ENCODE measurements at places on chromosomes 5 and 9.
A peak's percentile ranks its signal among the peaks of the same experiment; 100 is the strongest.

- DNase-seq = peak; percentile 62
These were observed 368.5 kb downstream of the NTRK2 start for GRCh38 chr9:85038061-85038460.

DNA sequence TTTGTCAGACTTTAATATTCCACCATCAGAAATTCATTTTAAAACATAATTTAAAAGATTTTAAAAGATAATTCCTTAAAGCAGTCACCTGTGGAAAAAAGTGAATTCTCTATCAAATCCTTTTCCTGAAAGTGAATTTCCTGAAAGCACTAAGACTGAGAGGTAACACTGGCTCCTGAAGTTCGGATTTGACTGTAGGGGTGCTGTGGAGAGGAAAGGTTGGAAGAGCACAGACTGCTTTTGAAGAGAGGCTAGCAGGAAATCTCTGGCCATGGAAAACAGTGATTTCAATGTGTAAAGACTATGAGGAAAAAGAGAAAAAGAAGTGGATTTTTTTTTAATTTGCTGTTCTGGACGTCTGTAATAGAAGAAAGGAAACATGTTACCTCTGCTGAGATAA, 35.7 kb upstream of the TMEM161B start:
- no peak for DNase-seq

DNA sequence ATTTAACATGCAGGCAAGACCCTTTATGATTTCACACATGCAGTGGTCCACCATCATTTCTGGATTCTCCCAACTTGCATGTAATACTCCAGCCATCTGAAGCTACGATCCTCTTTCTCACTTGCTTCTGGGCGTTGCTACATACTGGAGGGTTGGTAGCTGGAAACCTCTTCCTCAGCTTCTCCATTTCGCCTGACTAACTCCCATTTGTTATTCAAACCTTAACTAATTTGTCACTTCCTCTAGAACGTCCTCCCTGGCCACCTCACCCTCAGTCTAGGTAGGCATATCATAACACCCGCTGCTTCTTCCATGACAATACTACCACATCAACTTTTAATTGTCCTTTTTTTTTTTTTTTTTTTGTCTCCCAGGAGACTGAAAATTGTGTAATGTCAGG, 72.6 kb upstream of the EQTN start:
- no peak for DNase-seq

- DNase-seq = no peak
These were observed 7.9 kb downstream of the NSD1 start for GRCh38 chr5:177141496-177141895.

GRCh38 chr5:61625681-61626621, 293.9 kb downstream of the ZSWIM6 start:
- DNase-seq = peak; percentile 60

DNA sequence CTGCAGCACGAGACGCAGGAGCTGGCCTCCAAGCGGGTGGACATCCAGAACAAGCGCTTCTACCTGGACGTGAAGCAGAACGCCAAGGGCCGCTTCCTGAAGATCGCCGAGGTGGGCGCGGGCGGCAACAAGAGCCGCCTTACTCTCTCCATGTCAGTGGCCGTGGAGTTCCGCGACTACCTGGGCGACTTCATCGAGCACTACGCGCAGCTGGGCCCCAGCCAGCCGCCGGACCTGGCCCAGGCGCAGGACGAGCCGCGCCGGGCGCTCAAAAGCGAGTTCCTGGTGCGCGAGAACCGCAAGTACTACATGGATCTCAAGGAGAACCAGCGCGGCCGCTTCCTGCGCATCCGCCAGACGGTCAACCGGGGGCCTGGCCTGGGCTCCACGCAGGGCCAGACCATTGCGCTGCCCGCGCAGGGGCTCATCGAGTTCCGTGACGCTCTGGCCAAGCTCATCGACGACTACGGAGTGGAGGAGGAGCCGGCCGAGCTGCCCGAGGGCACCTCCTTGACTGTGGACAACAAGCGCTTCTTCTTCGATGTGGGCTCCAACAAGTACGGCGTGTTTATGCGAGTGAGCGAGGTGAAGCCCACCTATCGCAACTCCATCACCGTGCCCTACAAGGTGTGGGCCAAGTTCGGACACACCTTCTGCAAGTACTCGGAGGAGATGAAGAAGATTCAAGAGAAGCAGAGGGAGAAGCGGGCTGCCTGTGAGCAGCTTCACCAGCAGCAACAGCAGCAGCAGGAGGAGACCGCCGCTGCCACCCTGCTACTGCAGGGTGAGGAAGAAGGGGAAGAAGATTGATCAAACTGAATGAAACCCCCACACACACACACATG, 654 bp downstream of the PURA start:
- peak; percentile 38 for DNase-seq

- no peak for DNase-seq
These were observed 70.3 kb upstream of the VCAN start for GRCh38 chr5:83401122-83401731.

DNA sequence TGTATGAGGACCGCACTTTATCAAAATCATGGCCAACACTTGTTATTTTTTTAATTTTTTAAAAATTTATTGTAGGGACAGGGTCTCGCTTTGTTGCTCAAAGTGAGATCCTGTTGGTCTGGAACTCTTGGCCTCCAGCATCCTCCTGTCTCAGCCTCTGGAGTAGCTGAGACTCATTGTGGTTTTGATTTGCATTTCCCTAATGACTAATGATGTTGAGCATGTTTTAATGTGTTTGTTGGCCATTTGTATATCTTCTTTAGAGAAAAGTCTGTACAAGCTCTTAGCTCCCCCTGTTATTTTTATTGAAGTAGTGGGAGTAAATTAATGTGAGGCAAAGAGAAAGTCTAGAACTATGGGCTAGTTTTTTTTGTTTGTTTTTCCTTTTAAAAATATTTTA, 1.6 kb upstream of the RPS6 start:
- DNase-seq = no peak
